ENCODE measurements at places on chromosomes 4 and X.

GRCh38 chr4:18440527-18441202 lies 419.1 kb upstream of the LCORL start:
- DNase-seq: no peak

DNA sequence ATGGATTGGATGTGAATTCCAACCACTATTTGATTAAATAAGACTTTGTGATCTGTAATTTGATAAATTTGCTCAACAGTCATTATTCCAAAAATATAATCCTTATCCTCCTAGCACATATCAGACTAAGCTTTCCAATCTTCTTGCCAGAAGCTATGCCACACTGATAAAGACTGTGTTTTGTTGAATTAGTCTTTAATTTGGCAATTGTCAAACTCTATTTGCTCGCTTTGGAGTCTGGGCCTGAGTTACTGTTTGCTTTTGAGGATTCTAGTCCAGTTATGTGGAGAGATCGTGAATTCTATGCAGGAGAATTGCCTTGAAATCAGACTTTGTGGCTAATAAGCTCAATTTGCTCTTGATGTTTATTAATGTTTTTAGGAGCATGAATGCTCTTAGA lies 10.9 kb upstream of the RNF150 start:
- no peak for DNase-seq

DNA sequence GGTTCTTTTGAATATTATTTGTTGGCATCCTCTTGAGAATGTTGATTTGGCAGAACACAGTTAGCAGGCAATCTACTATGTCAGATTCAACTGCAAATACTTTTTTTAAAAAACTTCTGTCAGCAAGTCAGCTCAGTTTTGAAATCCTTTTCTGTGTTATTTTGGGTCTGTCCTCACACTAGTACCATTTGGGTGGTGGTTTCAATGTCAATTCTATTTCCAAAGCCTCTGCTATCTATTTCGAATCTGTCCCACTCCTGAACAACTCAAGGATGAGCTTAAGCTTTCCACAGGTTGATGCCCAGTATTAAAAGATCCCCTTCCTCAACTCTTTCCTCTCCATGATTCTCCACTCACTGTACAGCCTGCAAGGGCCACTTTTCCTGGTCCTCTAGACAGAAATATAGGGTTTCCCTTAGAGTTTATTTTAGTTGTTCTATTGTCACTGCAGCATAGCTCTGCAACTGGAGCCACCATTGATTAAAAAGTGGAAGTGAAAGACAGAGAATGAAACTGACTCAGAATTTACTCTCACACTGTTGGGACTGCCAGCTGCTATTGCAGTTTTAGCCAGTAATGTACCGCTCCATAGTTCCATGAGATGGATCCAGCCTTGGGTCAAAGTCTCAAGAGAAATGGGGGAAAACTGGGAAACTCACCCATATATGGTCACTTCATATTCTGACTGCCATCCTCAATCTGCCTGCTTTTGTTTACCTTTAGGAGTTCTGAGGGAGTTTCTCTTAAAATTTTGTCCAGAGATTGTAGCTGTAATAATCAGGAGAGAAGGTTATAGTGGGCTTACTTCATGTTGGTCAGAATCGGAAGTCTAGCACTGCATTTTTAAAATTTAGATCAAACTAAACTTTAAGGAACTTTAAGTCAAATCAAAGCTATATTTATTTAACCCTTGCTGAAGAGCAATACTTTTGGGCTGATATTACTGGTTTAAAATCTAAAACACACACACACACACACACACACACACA lies 14.6 kb downstream of the HDX start:
- DNase-seq: no peak

GRCh38 chr4:141309874-141310273 lies 89.2 kb downstream of the ZNF330 start:
- no peak for DNase-seq

- DNase-seq: no peak
These were observed 7.8 kb upstream of the TMPRSS11D start for GRCh38 chr4:67891645-67892044.
